Stimulated activated CD4-positive, alpha-beta T cell treated with anti-CD3 and anti-CD28 coated beads, Interleukin-2, amount 100 ng/mL, for 4 hours (primary cell): ENCODE measurements at places on chromosomes 2 and 18.

DNA sequence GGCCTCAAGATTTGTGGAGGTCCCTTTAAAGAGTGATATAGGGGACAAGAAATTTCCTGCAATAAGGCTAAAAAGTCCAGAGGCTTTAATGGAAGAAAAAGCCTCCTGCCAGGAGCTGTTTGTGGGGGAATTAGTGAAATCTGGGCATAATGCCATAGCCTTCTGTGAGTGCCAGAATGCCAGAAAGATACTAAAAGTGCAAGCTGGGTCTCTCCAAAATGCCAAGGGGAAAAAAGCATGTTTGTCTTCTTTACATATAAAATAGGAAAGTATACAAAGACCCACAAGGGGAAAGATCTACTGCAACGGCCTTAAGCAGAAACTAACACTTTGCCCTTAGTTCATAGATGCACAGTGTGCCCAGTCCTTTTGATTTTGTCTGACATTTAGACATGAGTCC, 647.7 kb upstream of the ZNF804A start:
- no peak for DNase-seq

DNA sequence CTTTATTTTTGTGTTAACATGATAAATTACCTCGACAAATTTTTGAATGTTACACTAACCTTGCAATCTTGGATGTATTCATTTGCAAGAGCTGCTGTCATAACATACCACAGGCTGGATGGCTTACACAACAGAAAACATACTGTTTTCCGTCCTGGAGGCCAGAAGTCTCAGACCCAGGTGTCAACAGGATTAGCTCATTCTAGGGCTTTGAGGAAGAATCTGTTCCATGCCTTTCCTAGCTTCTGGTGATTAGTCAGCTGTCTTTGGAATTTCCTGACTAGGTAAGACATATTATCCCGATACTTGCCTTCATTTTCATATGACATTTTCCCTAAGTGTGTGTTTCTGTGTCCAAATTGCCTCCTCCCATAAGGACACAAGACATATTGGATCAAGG, 188.6 kb upstream of the CDH19 start:
- DNase-seq = no peak

GRCh38 chr2:219452361-219453317, 18.0 kb downstream of the SPEG start:
- no peak for DNase-seq

DNA sequence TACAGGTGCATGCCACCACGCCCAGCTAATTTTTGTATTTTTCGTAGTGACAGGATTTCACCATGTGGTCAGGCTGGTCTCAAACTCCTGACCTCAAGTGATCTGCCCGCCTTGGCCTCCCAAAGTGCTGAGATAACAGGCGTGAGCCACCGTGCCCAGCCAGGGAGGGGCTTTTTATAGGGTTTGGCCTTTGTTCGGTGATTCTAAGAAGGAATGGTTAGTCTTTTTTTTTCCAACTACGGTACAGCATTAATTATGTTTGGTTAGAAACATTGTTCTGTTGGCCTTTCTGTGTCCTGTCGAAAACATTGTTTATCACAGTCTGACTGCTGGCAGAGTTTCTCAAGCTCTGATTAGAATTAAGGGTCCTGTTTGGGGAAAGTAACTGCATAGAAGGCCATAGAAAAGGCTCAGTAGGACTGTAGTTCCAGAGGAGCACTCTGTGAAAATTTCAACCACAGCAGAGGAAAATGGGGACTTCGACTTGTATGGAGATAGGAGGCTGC, 19.3 kb upstream of the SMCHD1 start:
- DNase-seq = no peak

GRCh38 chr2:62152000-62152399, 43.9 kb upstream of the B3GNT2 start:
- DNase-seq = no peak

DNA sequence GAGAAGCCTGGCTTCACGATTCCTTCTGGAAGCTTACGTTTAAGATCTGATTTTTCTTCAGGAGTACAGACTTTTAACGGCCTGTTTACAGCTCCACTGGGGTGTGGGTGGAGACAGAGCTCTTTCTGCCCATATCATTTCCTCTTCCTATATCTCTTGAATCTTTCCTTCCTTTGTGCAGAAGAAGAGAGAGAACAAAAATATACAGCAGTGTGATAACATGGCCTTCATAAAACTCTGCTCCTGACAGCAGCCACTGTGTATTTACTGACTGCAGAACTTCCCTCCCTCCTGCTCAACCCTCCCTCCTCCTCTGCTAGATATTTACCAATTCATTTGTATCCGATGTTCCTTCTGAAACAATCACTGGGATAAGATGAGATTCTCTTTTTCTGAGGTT, 34.1 kb upstream of the REEP1 start:
- no peak for DNase-seq

DNA sequence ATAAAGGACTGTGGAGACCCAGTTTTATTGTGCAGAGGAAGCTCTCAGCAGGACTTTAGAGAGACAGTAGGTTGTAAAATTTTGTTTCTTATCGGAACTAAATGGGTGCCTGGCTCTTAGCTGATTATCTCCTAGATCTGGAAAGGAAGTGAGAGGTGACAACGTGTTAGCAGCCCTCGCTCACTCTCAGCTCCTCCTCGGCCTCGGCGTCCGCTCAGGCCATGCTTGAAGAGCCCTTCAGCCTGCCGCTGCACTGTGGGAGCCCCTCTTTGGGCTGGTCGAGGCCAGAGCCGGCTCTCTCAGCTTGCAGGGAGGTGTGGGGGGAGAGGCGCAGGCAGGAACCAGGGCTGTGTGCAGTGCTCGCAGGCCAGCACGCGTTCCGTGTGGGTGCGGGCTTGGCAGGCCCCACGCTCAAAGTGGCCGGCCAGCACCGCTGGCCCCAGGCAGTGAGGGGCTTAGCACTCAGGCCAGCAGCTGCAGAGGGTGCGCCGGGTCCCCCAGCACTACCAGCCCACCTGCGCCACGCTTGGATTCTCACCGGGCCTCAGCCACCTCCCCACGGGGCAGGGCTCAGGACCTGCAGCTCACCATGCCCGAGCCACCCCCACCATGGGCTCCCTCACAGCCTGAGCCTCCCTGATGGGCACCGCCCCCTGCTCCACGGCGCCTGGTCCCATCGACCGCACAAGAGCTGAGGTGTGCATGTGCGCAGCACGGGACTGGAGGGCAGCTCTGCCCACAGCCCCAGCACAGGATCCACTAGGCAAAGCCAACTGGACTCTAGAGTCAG, 4.6 kb upstream of the MFF start:
- no peak for DNase-seq

- peak; percentile 73 for DNase-seq
These were observed 6.3 kb downstream of the ANKRD53 start for GRCh38 chr2:70984576-70985282.

GRCh38 chr18:73168236-73168635, 300.4 kb upstream of the NETO1 start:
- no peak for DNase-seq

DNA sequence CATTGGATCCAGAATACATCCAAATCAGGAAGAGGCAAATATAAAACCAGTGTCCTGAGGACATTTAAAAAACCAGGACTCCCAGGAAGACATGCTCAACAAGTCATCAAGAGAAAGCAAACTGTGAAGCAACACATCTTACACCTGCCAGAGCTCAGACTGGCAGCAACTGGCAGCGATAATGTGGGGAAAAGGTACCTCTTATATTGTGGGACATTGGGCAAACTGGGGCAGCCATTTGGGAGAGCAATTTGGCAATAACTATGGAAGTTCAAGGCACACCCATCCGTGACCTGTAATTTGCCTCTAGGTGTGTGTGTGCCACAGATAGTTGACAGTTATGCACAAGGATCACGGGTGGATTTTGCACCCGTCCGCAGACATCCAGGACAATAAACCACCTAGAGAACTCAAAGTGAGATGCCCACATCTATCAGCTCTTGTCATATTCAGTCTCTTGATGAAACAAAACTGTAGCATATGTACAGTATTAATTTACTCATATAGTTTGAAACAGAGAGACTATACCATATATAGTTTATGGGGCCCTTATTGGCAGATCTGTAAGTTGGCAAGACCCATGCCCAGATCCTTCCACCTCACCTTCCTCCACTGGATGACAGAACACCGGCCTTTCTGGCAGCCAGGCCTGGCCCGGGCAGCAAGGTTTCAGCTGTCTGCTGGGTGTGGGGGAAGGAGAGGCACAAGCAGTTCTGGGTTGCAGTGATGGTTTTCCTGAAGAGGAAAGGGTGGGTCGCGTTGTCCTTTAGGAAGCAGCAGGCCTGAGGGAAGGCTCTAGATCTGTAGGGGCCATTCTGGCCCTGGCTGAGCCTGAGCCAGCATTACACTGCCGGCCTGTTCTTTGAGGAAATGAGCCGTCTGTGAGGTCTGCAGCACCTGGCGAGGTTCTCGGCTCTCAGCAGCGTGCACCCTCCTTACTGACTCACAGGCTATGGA, 18.8 kb downstream of the HJURP start:
- no peak for DNase-seq

DNA sequence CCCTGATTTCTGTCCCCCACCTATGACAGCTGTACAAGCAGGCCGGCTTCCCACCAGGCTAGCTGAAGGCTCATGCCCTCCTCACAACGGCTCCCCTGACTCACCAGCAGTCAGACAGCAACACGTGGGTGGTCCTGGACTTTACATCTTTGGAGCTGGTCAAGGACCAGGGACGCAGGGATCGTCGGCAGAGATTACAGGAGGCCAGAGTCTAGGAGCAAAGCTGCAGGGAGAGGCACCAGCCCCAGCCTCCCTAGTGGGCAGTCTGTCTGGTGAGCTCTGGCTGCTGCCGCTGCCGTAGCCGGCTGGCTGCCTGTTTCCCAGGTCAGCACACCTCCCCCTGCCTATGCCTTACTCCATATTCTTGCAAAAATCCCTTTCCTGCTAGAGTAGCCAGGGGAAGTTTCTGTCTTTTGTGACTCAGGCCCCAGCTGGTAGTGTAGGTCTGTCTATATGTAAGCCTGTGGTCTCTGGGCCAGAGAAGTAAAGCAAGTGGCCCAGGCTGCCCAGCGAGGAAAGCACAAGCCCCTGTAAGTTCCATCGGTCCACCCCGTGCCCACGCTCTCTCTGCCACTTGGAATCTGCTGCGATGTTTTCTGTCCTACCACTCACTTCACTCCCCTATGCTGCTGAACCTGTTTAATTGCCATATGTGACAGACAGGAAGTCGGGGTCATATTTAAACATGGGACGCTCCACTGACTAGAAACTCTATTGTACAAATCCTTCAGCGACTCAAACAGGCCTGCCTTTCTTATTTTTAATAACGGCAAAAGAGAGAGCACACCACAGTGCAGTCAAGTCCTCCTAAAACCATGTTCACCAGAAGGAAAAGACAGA, 2.4 kb upstream of the ARHGEF4 start:
- no peak for DNase-seq
